Gastroesophageal sphincter (tissue), 4 donors: ENCODE measurements at places on chromosomes 12 and 14. TPM values are rescaled to one million over a fixed set of nuclear protein-coding genes. Genes with fewer than 3 reads are reported as not detected.

- ATAC-seq, result no peak
Measured at GRCh38 chr12:93879476-93880421, 202.6 kb downstream of the CRADD start.

GRCh38 chr12:108308395-108309085 is 30.6 kb downstream of the CMKLR1 start:
- ATAC-seq, result no peak

- no peak for ATAC-seq
Measured at GRCh38 chr12:795305-795704, 42.9 kb downstream of the WNK1 start.

Gene SLC25A21
- 1.2 TPM for total RNA-seq

- no peak for ATAC-seq
Measured at GRCh38 chr12:3127832-3128231, 50.7 kb downstream of the TSPAN9 start.

Gene ATP23
- total RNA-seq, result 24.4 TPM

- no peak for ATAC-seq
Measured at GRCh38 chr14:68394118-68394763, 398.6 kb downstream of the ZFP36L1 start.

DNA sequence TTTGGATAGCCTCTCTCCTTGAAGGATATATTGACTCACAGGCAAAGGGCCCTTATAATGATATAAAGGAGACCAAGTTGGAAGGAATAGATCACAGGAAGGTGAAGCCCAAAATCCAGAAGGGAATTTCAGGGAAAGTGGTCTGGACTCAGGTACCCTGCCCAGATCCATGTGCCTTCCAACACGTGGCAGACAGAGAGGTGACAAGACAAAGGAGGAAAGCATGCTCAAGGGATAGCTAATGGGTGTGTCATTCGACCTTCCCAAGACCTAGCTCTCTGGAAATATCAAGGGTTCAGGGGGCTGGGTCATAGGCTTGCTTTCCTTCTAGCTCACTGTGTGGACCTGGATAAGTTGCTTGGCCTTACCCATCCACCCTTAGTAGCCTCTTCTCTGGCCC is 214.3 kb downstream of the ZFP36L1 start:
- no peak for ATAC-seq
